Neural progenitor cell (in vitro differentiated cells): ENCODE measurements at places on chromosomes 11 and 22.

DNA sequence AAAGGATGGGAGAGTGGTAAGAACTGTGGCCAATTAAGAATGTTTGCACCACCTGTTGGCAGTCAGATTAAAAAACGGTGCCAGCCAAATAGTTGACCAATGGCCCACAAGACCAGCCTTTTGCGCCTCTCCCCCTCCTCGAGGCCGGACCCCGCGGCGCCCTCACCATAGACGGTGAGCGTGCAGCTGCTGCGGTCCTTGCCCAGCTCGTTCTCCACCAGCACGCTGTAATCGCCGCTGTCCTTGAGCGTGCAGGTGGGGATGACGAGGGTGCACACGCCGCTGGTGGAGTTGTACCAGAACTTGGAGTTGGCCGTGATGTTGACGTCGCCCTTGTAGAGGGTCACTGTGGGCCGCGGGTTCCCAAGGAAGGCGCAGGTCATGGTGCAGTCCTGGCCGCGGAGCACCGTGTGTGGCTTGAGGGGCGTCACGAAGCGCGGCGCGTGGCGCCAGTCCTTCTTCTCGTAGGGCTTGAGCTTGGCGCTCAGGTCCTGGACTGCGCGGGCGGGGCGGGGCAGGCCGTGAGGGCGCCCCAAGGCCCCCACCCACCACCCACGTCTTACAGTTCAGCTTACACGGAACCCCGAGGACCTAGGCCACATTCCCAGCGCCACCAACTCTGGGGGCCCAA, 7.2 kb downstream of the TMEM86A start:
- DNase-seq = no peak

DNA sequence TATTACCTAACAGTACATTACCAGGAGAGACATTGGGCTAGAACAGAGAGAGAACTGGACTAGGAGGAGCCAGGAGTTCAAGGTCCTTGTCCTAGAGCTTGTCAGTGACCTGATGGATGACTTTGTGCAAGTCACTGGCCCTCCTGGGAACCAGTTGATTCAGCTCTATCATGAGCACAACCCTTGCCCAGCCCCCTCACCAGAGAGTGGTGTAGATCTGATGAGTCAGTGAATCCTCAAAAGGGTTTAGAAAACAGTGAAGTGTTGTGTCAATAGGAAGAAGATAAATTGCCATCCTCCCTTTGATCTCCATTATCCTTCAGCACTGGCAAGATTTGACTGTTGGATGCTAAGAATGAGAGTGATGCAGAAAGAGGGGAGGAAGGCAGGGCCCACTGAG, 24.3 kb downstream of the NEU3 start:
- no peak for DNase-seq

GRCh38 chr11:88478136-88478815, 140.7 kb upstream of the CTSC start:
- DNase-seq = no peak

GRCh38 chr11:36945384-36945783, 347.3 kb upstream of the RAG2 start:
- DNase-seq = no peak

DNA sequence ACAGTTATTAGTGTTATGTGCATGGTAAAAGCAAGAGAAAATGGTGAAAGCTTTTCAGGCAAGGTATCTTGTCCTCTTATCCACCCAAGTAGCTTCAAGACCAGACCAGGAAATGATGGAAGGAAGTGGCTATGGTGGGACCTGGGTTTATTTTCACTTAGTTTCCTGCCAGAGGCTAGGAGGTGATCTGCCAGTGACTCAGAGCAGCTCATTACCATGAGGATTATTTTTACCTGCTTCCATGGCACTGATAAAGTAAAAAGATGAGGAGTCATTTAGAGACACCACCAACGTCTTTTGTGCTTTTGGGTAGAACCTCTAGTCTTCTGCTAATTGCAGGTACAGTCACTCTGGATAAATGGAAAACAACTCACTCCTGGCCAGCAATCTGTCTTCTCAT, 339.9 kb upstream of the KIRREL3 start:
- DNase-seq = no peak

GRCh38 chr11:47183969-47184368, 2.3 kb downstream of the PACSIN3 start:
- DNase-seq = no peak

DNA sequence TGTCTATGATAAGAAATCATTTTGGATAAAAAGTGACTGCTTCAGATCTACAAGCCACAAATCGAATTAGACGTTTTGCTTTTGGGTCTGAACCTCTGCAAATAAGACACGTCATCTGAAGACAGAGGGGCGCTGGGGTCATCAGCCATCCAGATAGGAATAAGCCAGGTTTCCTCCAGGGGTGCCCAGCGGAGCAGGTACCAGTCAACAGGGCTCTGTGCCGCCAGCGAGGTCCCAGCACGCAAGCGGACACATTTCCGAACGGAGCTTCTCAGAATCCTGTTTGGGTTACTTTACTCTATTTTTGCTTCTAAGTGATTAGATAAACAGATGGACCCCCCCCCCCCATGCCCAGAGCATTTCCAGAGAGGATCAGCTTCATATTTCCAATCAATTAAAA, 873.8 kb downstream of the BRD1 start:
- DNase-seq = no peak

DNA sequence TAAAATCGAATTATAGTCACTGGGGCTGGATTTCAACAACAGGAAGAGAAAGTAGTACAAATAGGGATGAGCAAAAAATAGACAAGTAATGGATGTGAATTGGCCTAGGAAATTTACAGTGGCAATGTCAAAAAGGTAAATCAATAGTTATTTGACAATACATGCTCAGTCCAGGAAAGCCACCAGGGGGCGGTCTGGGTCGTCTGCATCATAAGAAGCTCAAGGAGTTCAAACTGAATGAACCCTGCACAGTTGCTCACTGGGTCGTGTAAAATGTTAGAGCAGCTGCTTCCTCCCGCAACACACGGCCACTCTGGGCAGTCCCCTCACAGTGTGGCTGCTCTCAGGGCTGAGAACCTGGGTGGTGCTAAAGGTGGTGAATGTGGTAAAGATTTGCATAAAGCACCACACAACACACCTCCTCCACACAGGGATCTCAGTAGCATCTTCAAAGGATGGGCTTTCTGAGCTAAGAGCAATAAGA, 85.9 kb downstream of the ZNF280B start:
- peak; percentile 92 for DNase-seq

DNA sequence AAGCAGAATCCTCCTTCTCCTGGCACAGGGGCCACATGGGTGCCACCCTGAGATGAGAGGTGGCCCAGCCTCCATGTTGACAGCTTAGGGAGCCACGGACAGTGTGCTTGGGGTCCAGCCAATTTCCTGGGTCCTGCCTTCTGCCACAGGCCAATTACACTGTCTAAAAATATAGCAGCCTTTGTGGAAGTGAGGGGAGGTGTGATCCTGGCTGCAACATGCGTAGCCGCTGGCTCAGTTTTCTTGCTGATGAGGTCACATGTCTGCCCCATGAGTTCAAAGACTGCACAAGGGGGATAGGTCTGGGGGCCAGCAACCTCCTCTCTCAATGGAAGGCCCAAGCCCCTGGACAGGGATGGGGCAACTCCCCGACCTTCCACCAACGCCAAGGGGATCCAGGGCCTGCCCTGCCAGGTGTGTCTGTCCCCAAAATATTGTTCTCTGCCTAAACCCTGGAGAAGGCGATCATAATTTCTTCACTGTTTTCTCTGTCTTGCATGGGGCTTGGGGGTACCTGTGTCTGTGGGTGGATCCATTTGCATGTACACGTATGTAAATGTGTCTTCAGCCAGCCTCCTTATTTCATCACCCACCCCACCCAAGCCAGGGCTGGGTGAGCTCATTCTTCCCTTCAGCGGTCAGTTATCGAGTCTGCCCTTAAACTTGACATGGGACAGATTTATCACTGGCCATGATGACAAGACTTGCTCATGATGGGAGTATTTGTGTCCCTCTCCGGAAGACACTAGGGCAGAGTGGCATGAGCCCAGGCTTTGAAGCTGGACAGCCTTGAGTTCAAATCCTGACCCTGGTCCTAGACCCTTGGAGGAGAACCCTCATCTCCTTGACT, 59.4 kb downstream of the OTOG start:
- no peak for DNase-seq

GRCh38 chr11:4636962-4637661, at the start of gene OR51D1:
Gene OR51D1, plus strand, starts transcription at chr11:4637477. Its CDS starts 2,314 bp downstream, at chr11:4639791.
- DNase-seq = peak; percentile 86

- no peak for DNase-seq
These were observed 69.8 kb upstream of the TNRC6B start for GRCh38 chr22:40107851-40108378.

DNA sequence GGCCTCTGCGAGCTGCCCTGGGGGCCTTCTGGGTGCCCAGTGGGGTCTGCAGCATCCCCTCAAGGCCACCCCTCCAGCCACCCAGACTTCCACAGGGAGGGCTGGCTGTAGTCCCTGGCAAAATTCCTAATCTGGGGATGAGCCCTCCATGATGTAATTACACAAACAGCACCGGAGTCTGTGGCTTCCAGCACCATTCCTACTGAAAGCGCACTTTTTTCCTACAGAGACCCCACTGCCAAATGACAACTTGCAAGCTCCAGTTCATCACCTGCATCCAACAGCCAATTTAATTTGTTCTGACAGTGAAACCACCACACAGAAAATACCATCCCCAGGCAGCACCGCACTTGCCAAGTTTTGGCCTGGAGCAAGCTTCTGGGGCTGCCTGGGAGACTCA, 70.4 kb downstream of the TRMU start:
- no peak for DNase-seq

GRCh38 chr22:39898997-39899396, 1.9 kb upstream of the GRAP2 start:
- no peak for DNase-seq

- no peak for DNase-seq
These were observed 20.7 kb upstream of the CHORDC1 start for GRCh38 chr11:90243534-90243933.

GRCh38 chr22:35204807-35205775, 52.2 kb upstream of the HMGXB4 start:
- peak; percentile 46 for DNase-seq

GRCh38 chr11:2989551-2989950, 2.6 kb downstream of the NAP1L4 start:
- no peak for DNase-seq

DNA sequence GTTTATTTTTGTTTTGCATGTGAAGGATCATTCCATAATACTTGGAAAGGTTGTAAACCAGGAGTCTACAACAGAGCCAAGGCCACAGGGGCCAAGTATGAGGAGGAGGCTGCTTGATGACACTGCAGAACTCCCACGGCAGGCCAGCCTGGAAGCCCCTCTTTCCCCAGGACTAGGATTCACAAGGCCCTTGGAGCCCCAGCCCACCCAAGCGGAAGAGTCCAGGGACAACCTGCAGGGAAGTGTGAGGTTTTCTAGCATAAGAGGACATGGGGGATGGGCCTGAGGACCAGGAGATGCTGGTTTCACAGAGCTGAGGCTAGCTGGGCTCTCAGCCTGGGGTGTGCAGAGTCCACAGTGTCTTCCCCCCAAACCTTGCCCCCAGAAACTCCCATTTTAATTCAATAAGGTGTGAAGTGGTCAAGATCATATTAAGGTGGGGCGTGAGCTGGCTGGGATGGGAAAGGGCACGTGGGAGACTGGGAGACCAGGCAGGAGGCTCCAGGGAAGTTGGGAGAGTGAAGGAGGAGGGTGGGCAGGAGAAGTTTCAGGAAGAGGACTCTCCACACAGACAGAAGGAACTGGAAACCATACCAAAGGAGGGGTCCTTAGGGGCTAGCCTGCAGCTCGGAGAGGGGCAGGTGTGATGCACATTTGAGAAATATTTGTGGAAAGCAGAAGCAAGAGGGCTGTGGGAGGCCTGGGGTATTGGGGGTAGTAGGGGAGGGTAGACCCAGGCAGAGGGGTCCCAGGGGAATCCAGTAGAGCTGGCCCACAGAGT, 12.4 kb downstream of the GNAZ start:
- no peak for DNase-seq
